Nephron progenitor cell (in vitro differentiated cells): ENCODE measurements at places on chromosomes 11 and 22.

DNA sequence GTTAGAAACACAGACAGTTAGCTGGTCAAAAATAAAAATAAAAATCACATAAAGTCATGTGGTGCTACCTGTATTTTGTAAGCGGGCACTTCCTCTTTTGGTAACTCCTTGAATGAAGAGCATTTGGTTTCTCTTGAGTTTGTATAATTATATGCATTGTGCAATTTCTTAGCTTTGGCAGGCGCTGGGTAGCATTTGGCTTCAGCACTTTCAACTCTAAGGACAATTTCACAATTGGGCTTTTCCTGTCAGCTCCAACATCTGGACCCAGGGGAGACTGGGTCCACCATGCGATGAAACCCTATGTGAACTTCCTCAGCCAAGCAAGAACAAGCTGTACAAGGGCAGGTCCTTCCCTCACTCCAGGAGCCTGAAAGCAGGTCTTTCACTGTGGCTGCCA lies 169.1 kb downstream of the RRAS2 start:
- DNase-seq = no peak

DNA sequence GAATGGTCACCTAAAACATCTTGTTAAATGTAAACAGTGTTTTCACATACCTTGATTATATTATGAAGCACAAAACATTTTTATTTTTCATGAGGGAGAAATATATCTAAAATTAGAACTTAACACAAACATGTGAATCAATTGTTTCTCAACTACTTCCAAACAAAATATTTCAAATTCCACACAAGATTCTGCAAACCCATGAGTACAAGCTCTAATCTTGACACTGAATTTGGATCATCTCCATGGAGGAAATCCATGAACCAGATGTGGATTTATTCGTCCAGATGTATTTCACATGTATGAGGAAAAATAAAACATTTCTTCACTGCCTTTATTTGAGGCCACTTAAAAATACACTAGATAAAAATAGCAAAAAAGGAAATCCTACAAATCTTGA lies 184.2 kb downstream of the SBF2 start:
- no peak for DNase-seq

DNA sequence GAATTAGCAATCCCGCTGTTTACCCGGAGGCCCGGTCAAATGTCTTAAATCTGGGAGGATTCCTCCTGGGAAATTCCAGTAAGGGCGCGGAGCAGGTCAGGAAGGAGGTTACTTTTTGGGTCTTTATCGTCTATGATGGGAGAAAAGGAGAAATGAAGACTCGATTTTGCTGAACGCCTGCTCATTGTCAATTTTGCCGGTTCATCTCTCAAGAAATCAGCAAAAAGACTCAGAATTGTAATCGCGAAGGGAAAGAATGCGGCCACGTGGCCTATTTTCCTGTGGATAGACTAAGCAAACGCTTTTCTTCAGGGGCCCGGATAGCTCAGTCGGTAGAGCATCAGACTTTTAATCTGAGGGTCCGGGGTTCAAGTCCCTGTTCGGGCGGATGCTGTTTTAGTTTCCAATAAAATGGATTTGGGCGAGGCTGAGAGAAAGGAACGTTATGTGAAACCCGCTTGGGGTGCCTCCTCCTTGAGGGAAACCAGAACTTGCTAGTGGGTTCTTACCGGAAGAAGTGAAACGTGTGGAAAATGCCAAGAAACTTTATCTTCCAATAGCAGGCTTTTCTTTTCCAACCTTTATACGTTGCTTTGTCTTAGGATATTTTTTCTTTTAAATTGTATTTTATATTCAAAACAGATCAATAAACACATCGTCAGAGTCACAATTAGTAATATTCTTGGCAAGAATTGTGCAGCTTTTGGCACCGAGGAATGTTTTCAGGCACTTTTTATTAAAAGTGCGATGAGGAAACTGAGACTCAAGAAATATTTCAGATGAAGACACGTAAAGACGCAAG lies 45.0 kb downstream of the OR4D9 start:
- DNase-seq = peak; percentile 69

DNA sequence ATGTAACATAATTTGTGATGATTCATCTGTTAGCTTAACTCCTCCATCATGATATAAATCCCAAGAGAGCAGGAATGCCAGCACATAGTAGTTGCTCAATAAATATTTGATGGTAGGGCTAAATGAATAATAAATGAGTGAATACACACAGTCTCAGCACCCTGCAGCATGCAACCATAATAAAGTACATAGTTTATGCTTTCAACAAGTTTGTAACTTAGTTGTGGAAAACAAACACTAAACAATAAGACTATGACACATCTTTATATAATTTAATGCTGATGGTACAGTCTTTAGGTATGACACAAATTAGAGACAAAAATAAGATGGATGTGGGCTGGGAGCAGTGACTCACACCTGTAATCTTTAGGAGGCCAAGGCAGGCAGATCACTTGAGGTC lies 3.8 kb downstream of the ALKBH8 start:
- DNase-seq = no peak

DNA sequence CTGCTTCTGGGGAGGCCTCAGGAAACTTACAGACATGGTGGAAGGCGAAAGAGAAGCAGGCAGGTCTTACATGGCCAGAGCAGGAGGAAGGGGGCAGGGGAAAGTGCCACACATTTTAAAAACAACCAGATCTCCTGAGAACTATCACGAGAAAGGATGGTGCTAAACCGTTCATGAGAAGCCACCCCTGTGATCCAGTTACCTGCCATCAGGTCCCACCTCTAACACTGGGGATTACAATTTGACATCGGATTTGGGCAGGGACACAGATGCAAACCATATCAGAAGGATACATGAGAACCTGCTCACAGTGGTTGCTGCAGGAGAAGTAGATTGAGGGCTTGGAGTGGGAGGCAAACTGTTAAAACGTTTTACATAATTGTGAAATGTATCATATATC lies 152.2 kb downstream of the ADAMTS15 start:
- no peak for DNase-seq

- no peak for DNase-seq
These were observed 144.3 kb upstream of the ANO3 start for GRCh38 chr11:26187639-26188038.

GRCh38 chr11:132607575-132607974 lies 924.7 kb downstream of the OPCML start:
- no peak for DNase-seq

DNA sequence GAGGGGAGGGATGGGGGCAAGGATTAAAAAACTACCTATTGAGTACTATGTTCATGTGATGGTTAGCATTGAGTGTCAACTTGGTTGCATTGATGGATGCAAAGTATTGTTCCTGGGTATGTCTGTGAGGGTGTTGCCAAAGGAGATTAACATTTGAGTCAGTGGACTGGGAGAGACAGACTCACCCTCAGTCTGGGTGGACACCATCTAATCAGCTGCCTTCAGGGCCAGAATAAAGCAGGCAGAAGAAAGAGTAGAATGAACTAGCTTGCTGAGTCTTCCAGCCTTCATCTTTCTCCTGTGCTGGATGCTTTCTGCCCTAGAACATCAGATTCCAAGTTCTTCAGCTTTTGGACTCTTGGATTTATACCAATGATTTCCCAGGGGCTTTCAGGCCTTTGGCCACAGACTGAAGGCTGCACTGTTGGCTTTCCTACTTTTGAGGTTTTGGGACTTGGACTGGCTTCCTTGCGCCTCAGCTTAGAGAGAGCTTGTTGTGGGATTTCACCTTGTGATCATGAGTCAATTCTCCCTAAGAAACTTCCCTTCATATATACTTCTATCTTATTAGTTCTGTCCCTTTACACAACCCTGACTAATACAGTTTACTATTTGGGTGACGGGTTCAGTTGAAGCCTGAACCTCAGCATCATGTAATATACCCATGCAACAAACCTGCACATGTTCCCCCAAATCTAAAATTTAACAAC lies 70.2 kb downstream of the MTNR1B start:
- no peak for DNase-seq

GRCh38 chr22:30435674-30436126 lies 10.1 kb downstream of the MTFP1 start:
- DNase-seq = no peak

- no peak for DNase-seq
These were observed 718.1 kb downstream of the NTM start for GRCh38 chr11:132088551-132088950.

DNA sequence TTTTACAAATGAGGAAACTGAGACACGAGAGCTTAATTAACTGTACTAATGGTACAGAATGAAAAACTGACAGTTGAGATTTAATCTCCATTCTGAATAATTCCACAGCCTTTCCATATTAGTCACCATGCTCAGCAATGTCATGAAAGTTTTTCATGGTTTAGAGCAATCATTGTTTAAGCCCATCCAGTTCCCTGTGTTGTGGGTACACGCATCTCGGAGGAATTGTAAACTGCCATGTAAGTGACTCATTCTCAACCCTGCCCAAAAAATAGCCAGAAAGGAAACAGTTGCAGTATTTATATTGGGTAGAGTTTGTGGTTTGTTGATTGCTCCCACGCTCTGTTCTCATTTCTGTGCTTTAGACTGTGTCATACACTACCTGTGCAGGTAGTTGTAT lies 1790.8 kb downstream of the LRRC4C start:
- DNase-seq = no peak
